ENCODE measurements at places on chromosomes 1 and 21.
A peak's percentile ranks its signal among the peaks of the same experiment; 100 is the strongest.

GRCh38 chr1:205346956-205347574, 9.7 kb downstream of the KLHDC8A start:
- DNase-seq: no peak

- DNase-seq: no peak
Measured at GRCh38 chr1:2308844-2309243, 80.7 kb downstream of the SKI start.

- DNase-seq: no peak
Measured at GRCh38 chr1:115182012-115182715, 92.9 kb upstream of the TSPAN2 start.

DNA sequence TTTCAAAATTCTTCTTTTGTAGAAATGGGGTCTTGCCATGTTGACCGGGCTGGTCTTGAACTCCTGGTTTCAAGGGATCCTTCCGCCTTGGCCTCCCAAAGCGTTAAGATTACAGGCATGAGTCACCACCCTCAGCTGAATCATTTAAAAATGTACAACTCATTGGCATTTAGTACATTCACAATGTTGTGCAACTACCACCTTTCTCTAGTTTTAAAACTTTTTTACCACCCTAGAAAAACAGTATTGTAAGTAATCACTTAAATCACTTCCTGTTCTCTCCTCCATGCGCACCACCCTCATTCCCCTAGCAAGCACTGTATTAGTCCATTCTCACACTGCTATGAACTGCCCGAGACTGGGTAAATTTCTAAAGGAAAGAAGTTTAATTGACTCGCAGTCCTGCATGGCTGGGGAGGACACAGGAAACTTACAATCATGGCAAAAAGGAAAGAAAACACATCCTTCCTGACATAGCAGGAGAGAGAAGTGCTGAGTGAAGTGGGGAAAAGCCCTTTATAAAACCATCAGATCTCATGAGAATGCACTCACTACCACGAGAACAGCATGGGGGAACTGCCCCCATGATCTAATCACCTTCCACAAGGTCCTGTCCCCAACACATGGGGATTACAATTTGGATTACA, 14.4 kb upstream of the THEM5 start:
- peak; percentile 49 for DNase-seq

- peak; percentile 3 for DNase-seq
Measured at GRCh38 chr1:80656014-80656636, 1144.6 kb upstream of the ADGRL2 start.

- DNase-seq: no peak
Measured at GRCh38 chr1:31764312-31765040, at the start of gene ADGRB2. Gene ADGRB2, minus strand, starts transcription at chr1:31764340. Its CDS starts 7,119 bp downstream, at chr1:31757221.

GRCh38 chr1:168752171-168752832, 23.3 kb upstream of the DPT start:
- DNase-seq: peak; percentile 29

DNA sequence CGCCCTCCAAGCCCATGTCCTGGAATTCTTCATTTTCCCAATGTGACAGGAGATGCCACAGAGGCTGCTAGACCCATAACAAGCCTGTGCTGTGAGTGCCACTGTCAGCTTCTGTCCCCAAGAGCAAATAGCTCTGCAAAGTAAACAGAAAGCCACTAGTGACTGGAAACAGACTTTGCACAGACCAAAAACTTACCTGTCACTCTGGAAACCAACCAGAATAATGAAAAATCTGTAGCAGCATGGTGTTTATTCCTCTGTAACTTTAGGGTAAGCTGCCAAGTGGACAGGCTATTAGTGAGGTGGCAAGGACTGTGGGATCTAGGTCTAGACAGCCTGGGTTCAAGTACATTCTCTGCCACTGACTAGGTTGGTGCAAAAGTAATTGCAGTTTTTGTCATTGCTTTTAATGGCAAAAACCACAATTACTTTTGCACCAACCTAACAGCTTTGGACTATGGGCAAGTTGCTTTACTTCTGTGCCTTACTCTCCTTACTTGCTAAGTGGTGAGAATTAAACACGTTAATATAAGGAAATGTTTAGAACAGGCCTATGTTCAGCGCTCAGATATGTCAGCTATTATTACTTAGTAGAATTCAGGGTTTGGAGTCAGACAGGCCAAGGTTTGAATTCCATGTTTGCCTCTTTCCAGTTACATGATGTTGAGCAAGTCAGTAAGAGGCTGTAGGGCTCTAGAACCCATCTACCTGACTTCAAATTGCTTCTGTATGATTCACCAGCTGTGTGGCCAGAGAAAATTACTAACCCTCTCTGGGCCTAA, at the start of gene C8B:
Gene C8B (minus strand): TSS at position 100 of the 782 bp plus-strand sequence. CDS start 67 bp downstream, at position 33.
- no peak for DNase-seq

DNA sequence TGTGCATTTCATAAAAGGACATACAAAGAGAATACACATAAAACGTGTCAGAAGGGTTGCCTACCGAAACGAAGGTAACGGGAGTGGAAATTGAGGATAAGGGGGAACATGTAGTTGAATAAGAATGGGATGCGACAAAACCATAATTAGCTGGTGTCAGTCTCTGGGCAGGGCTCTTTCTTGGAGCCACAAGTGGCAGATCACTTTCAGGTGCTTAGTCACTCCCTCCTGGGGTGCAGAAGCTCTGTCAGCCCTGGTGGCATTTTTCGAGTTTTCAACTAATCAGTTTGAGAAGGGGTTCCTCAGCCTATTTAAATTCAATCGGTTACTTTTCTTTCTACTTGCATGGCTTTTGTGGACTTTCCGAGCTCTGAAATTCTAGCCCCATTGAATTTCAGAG, 133.9 kb upstream of the IGSF21 start:
- DNase-seq: no peak

DNA sequence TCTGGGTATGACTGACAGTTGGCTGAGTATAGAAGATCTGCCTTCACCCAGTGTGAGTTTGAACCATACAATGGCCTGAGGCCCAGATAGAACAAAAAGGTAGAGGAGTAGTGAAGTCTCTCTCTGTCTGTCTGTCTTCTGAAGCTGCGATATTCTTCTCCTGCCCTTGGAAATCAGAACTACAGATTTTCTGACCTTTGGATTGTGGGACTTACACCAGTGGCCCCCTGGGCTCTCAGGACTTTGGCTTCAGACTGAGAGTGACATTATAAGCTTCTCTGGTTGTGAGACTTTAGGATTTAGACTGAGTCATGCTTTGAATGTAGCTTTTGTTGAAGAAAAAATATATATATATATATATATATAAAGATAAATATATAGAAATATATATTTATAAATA, 1235.0 kb upstream of the ADGRL4 start:
- no peak for DNase-seq

GRCh38 chr1:229514578-229515275, 6.6 kb upstream of the NUP133 start:
- DNase-seq: peak; percentile 24
